ENCODE measurements at places on chromosomes 1 and 21.

DNA sequence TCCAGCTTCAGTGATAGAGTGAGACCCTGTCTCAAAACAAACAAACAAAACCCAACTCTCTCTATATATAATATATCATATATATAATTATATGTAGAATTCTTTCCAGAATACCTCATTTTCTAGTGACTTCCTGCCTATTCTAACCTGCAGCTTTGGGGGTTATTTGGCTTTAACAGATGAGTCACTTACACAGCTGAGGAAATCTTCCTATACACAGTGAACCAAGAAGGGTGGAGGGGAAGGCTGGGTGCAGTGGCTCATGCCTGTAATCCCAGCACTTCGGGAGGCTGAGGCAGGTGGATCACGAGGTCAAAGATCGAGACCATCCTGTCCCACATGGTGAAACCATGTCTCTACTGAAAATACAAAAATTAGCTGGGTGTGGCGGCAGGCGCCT, 9.2 kb downstream of the RAB29 start:
- no peak for DNase-seq

GRCh38 chr1:55720261-55720660, 505.1 kb upstream of the USP24 start:
- no peak for DNase-seq

- peak; percentile 47 for DNase-seq
Measured at GRCh38 chr1:212260557-212261355, 24.5 kb upstream of the PPP2R5A start.

DNA sequence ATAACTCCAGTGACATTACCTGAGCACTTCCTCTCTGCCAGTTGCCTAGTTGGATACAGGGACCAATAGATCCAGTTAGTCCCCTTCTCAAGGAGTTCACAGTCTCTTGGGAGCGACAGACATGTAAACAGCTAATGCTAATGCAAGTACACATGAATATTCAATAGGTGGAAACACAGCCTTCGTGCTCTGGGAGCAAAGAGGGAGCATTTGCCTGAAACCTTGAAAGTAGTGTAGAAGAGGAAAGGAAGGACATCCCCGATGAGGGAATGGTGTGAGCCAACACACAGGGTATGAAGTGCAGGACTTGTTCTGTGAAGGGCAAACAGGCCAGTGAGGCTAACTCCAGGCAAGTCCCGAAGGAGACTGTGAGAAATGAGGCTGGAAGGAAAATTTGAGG, 3.8 kb upstream of the TMEM222 start:
- DNase-seq, result no peak

- DNase-seq, result no peak
Measured at GRCh38 chr1:21852282-21853130, 40.4 kb downstream of the LDLRAD2 start.

GRCh38 chr1:93106226-93106625, 27.1 kb downstream of the MTF2 start:
- DNase-seq, result no peak

DNA sequence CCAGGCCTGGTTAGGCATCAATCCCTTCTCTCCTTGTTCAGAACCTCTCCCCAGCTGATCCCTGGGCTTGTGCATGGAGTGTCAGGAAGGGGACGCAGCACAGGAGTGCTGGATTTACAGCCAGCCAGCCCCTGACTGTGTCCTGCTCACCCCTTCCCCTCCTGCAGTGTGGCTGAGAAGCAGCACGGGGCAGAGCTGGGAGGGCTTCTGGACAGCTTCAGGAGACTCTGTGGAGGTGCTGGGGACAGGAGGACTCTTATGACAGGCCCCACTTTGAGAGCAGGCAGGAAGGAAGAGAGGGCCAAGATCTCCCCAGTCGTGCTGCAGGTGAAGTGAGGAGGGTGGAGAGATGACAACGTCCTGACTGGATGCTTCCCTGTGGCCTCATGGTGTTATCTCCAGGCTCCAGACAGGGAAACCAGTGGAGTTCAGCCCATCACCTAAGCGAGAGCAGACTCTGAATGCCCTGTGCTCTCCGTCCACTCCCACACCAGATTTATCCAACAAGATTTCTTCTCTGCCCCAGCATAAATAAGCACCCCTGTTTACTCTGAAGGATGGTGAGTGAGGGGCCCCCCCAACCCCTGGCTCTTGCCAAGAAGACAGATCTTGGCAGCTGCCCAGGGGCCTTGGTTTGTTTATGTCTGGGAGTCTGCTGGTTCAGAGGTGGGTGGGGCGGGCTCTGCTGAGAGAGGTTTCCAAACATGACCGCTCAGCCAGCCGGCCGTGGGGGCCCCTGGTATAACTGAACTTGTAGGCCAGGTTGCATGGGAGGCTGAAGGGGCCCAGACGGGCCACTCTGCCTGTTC, 21.3 kb downstream of the TMCC2 start:
- DNase-seq, result no peak

- DNase-seq, result no peak
Measured at GRCh38 chr1:119635811-119636390, 12.2 kb downstream of the ZNF697 start.

DNA sequence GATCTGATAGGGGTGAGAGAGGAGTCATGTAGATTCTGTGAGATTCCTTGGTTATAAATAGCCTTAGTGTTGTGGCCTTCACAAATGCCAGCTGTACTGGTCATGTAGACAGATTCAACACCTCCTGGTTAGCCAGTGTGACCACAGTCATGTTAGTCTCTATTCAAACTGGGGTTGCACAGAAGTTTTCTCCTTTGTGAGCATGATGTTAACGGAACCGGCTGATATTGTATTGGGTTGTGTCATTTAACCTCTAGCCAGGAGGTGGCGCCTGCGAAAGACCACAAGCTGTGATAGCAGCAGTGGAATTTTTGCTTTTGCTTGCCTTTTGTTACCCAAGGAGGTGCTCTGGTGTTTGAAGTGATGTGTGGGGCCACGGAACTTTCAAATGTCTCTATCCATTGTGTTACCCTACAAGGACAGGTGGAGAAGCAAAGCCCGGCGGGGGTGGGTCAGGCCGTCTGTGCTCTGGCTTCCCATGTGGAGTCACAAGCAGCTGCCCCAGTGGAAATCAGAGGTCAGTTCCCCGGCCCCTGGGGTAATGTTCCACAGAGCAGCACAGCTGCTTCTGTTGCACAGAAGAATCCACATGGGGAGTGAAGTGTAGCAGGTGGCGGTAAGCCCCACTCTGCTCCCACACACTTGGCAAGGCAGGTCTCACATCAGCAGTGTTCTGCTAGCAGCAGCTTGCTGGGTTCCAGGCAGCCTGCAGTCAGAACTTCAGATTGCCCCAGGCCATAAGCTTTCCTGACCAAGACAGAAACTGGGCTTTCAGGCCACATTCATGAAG, 112.6 kb downstream of the ADAMTS1 start:
- peak; percentile 3 for DNase-seq

DNA sequence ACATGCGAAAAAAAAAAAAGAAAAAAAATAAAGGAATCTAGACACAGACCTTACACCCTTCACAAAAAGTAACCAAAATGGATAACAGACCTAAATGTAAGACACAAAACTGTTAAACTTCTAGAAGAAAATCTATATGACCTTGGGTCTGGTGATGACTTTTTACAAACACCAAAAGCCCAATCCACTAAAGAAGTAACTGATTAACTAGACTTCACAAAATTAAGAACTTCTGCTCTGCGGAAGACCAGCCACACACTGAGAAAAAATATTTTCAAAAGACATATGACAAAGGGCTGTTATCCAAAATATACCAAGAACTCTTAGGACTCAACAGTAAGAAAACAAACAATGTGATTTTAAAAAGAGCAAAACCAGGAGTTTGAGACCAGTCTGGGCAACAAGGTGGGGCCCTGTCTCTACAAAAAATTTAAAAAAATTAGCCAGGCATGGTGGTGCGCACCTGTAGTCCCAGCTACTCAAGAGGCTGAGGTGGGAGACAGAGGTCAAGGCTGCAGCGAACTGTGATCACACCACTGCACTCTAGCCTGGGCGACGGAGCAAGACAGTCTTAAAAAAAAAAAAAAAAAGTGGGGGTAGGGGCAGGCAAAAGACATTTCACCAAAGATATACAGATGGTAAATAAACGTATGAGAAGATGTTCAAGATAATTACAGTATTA, 9.8 kb downstream of the PARP1 start:
- no peak for DNase-seq

- no peak for DNase-seq
Measured at GRCh38 chr1:119253366-119253765, 112.9 kb upstream of the WARS2 start.

- no peak for DNase-seq
Measured at GRCh38 chr1:118145721-118146120, 39.3 kb downstream of the SPAG17 start.

DNA sequence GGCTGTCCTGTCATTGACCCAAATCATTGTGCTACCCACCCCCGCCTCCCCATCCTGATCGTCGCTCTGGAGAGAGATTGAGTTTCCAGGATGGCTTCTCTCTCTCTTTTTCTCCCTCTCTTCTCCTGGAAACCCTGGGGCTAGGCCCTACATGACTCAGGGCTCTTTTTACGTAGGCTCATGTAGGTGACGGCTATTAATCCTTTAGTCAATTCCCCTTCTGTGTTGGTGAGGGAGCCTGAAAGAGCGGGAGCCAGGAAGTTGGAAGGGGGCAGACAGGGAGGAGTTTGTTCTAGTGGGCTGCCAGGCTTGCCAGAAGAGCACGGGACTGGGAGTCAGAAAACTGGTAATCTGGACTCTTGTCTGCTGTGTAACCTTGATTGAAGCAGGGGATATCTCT, 9.7 kb downstream of the ATP2B4 start:
- no peak for DNase-seq

- no peak for DNase-seq
Measured at GRCh38 chr1:74388855-74389254, 123.6 kb downstream of the LRRC53 start.

DNA sequence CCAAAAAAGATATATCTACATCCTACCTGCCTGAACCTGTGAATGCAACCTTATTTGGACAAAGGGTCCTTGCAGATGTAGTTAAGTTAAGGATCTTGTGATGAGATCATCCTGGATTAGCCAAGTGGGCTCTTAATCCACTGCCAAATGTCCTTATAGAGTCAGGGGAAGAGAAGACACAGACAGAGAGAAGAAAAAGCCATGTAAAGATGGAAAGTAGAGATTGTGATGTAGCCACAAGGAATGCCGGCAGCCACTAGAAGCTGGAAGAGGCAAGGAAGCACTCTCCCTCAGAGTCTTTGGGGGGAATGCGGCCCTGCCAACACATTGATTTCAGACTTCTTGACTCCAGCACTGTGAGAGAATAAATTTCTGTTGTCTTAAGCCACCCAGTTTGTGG, 16.2 kb downstream of the HSD11B1 start:
- no peak for DNase-seq

DNA sequence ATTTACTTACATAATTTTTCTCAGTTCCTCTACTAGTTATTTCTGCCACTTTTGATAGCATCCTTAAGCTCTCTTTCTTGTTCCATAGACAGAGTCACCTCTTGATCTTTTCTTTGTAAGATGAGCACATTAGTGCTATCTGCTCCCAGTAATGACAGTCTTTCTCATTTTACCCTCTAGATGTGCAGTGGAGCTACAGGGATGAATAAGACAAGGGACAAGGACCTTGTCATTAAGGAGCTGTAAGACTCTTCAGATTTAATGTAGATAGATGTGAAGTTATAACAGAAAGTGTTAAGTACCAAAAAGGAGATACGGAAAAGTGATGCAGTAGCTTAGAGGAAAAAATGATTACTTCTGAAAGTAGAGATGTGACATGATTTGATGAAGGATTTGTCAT, 20.4 kb downstream of the SCP2 start:
- DNase-seq, result no peak

GRCh38 chr1:207049974-207050391, 1.0 kb downstream of the YOD1 start:
- peak; percentile 63 for DNase-seq

- DNase-seq, result no peak
Measured at GRCh38 chr1:39829791-39830533, 41.3 kb upstream of the BMP8B start.

- DNase-seq, result peak; percentile 77
Measured at GRCh38 chr1:2199042-2199810, 4.7 kb upstream of the FAAP20 start.

GRCh38 chr1:168236836-168237611, 11.2 kb downstream of the SFT2D2 start:
- no peak for DNase-seq

- DNase-seq, result no peak
Measured at GRCh38 chr1:88401313-88401712, 282.8 kb upstream of the PKN2 start.

- DNase-seq, result no peak
Measured at GRCh38 chr1:87885278-87886025, 556.8 kb downstream of the LMO4 start.

GRCh38 chr21:41678016-41678923, 88.6 kb downstream of the RIPK4 start:
- DNase-seq, result no peak

DNA sequence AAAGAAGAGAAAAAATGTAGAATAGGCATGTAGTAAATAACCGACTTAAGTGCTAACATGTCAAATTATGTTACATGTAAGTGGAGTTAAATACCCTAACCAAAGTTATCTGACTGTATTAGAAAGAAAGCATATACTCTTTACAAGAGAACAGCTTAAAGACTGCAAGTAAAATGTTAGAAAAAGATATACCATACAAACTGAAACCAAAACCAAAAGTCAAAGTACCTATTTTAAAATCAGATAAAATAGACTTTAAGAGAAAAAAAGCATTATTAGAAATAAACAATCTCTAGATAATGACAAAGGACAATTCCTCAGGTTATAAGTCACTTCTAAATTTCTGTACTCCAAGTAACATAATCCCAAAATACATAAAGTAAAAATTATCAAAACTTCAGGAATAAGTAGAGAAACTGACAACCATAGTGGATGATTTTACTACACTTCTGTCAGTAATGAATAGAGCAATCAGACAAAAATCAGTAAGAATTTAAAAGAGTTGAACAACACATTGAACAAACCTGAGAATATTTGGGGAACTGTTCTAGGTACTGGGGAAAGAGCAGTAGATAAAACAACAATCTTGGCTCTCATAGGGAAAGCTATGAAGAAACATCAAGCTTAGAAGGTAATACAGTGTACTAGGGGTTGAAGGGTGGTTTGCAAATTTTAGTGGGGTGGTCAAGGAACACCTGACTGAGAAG, 127.3 kb downstream of the TBX19 start:
- no peak for DNase-seq

GRCh38 chr1:245419461-245419978, 264.7 kb downstream of the KIF26B start:
- DNase-seq, result no peak

DNA sequence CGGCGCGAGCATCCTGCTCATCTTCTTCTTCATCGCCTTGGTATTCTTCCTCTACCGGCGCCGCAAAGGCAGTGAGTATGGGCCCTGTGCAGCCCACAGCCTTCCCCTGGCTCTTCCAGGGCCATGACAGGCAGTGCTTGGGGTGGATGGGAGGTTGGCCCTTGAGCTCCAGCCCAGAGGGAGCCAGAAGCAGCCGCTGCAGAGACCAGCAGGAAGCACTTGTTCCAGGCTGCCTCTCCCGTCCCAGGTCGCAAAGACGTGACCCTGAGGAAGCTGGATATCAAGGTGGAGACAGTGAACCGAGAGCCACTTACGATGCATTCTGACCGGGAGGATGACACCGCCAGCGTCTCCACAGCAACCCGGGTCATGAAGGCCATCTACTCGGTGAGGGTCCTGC, 87.3 kb upstream of the CD1D start:
- no peak for DNase-seq

GRCh38 chr1:116971258-116971860, 30.2 kb upstream of the CD101 start:
- DNase-seq, result no peak

- no peak for DNase-seq
Measured at GRCh38 chr21:41631564-41632461, 123.9 kb upstream of the TMPRSS2 start.

- no peak for DNase-seq
Measured at GRCh38 chr1:58223522-58223921, 323.0 kb downstream of the OMA1 start.

GRCh38 chr1:54694771-54695170, 20.9 kb upstream of the TTC4 start:
- DNase-seq, result no peak

Measured in T-helper 1 cell (primary cell).